A549 treated with CpdA at 1 μM for 4 hours (cell line): ENCODE measurements at places on chromosomes 2 and 18. TPM values are rescaled to one million over a fixed set of nuclear protein-coding genes. Genes with fewer than 3 reads are reported as not detected.

The SERPINB2 gene
- total RNA-seq, result 0.06 to 0.08 TPM (median 0.07 TPM) in 3 of 5 replicates, not detected in the others

The AQP4 gene
- 0.06 TPM in 1 of 5 replicates, not detected in the others for total RNA-seq

The LRP2 gene
- total RNA-seq, result under 0.01 to 0.03 TPM (median 0.02 TPM) in 3 of 5 replicates, not detected in the others

The FHOD3 gene
- 1.9 to 3.2 TPM (median 2.6 TPM) in 5 replicates for total RNA-seq

The AAK1 gene
- 11.5 to 19.7 TPM (median 15.2 TPM) in 5 replicates for total RNA-seq

The GKN1 gene
- total RNA-seq, result 0.49 to 0.73 TPM (median 0.64 TPM) in 5 replicates

The ITM2C gene
- total RNA-seq, result 63.7 to 80.6 TPM (median 76.6 TPM) in 5 replicates

The LCT gene
- 0.03 to 0.05 TPM (median 0.03 TPM) in 3 of 5 replicates, not detected in the others for total RNA-seq

The CABYR gene
- 11.1 to 20.9 TPM (median 11.4 TPM) in 5 replicates for total RNA-seq

The SPHKAP gene
- total RNA-seq, result not detected in 5 replicates

The DYNAP gene
- not detected in 5 replicates for total RNA-seq

The TRIM54 gene
- 0.34 to 0.73 TPM (median 0.48 TPM) in 5 replicates for total RNA-seq

The ANKRD53 gene
- total RNA-seq, result 0.10 to 0.11 TPM in 2 of 5 replicates, not detected in the others

The MBOAT2 gene
- 25.0 to 38.0 TPM (median 33.7 TPM) in 5 replicates for total RNA-seq

The CERKL gene
- 0.16 to 0.47 TPM (median 0.21 TPM) in 5 replicates for total RNA-seq

The GPR75 gene
- total RNA-seq, result 1.7 to 2.6 TPM (median 2.1 TPM) in 5 replicates

The CAVIN2 gene
- total RNA-seq, result 7.9 to 11.2 TPM (median 9.9 TPM) in 5 replicates

The CNPPD1 gene
- 35.6 to 47.6 TPM (median 44.4 TPM) in 5 replicates for total RNA-seq
